Breast epithelium (tissue), 4 donors: ENCODE measurements at places on chromosomes 3 and 15. TPM values are rescaled to one million over a fixed set of nuclear protein-coding genes. Genes with fewer than 3 reads are reported as not detected.

- DNase-seq, result no peak
- H3K27ac ChIP-seq, result no peak overlapping the region
- no peaks in the 10 kb centered on the region for H3K4me1 ChIP-seq
- H3K27me3 ChIP-seq, result no peaks in the 10 kb centered on the region
- H3K36me3 ChIP-seq, result no peaks in the 10 kb centered on the region
- H3K4me3 ChIP-seq, result no peak overlapping the region
Measured at GRCh38 chr3:196149831-196150301, 61.3 kb downstream of the ZDHHC19 start.

- H3K27ac ChIP-seq, result no peak overlapping the region
- no peak for DNase-seq
- H3K27me3 ChIP-seq, result no peaks in the 10 kb centered on the region
- H3K36me3 ChIP-seq, result no peaks in the 10 kb centered on the region
- H3K4me1 ChIP-seq, result no peaks in the 10 kb centered on the region
Measured at GRCh38 chr3:135500034-135500433, 465.5 kb upstream of the PPP2R3A start.

DNA sequence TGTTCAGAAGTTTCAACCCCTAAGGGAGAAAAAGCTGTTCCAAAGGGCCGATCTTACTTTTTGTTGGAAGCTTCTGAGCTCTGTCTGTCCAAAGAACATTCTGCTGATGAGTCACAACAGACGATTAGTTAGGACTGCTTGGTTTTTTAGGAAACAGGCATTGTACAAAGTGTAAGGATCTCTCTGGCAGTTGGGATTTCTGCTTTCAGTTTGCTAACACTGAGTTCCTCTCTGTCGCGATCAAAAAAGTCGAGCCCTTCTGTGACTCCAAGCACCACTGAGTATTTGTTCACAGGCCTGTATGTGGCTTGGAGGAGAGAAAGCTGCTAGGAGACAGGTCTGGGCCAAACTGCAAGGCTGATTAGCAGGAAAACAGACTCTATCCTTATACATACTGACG, 91.8 kb upstream of the PFN2 start:
- H3K4me3 ChIP-seq, result no peak overlapping the region
- no peak for DNase-seq
- no peaks in the 10 kb centered on the region for H3K4me1 ChIP-seq
- H3K27ac ChIP-seq, result peak overlapping the region; percentile 70
- no peaks in the 10 kb centered on the region for H3K36me3 ChIP-seq
- peaks cover 7% of the 10 kb centered on the region for H3K27me3 ChIP-seq

GRCh38 chr3:156382458-156383346, 172.2 kb downstream of the SSR3 start:
- no peak for DNase-seq
- no peak overlapping the region for H3K4me3 ChIP-seq
- H3K36me3 ChIP-seq, result no peaks in the 10 kb centered on the region
- no peaks in the 10 kb centered on the region for H3K4me1 ChIP-seq
- H3K27me3 ChIP-seq, result no peaks in the 10 kb centered on the region

DNA sequence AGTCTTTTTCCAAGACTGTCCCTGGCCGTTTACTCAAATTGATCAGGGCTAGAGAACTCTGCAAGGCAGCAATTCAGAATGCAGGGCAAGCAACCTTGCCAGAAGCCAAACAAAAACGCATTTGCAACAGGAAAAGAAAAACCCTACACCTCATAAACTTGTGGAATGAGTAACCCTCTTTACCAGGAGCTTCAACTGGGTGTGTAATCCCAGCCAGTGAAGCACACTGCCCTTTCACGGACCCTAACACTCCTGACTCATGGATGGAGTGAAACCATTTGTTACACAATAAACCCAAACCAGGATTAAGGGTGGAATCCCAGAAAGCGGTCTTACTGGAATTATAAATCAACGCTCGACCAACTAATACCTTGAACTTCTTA, 14.8 kb upstream of the LDHAL6B start:
- no peaks in the 10 kb centered on the region for H3K4me1 ChIP-seq
- no peaks in the 10 kb centered on the region for H3K27me3 ChIP-seq
- H3K4me3 ChIP-seq, result no peak overlapping the region
- H3K27ac ChIP-seq, result no peak overlapping the region
- H3K36me3 ChIP-seq, result peaks cover 10% of the 10 kb centered on the region

DNA sequence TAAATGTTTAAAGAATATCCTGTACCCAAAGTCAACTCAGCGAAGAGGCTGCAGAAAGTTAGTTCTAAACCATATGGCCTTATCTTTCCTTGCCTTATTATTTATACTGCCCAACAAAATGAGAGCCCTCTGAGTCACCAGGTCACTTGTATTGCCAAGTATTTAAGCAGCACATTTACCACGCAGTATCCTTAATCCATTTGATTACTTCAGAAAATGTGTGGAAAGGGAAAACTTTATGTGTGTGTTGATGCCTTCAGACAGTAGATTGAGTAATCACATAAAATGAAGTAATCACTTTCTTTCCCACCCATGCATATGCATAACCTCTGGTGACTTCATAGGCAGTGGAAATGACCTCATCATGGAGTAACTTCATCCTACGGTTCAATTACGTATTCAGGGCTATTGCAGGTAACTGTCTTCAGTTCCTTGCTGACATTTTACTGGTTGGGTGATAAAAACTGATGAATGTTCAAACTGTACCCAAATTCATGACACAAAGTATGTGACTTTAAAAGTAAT, 7.5 kb upstream of the CADPS start:
- H3K4me1 ChIP-seq, result no peaks in the 10 kb centered on the region
- DNase-seq, result no peak
- H3K27me3 ChIP-seq, result no peaks in the 10 kb centered on the region
- no peaks in the 10 kb centered on the region for H3K36me3 ChIP-seq

DNA sequence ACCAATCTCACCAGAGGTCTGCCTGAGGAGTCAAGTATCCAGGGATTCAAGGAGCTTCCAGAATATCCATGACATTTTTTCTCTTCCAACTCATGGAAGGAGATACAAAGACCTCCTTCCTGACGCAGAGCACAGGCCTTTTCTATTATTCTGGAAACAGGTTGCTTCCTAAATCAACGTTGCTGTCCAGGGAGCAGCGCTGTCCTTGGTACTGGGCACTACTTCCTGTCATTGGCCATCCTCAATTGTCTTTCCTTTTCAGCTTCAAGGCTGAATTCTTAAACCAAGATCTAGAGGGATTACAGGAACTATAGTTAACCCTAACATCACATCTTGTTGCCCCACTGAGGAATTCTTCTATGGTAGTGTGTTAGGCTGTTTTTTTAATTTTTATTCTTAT, 50.4 kb upstream of the TBC1D21 start:
- H3K27ac ChIP-seq, result no peak overlapping the region
- H3K4me1 ChIP-seq, result no peaks in the 10 kb centered on the region
- H3K36me3 ChIP-seq, result no peaks in the 10 kb centered on the region
- no peak for DNase-seq
- no peak overlapping the region for H3K4me3 ChIP-seq

DNA sequence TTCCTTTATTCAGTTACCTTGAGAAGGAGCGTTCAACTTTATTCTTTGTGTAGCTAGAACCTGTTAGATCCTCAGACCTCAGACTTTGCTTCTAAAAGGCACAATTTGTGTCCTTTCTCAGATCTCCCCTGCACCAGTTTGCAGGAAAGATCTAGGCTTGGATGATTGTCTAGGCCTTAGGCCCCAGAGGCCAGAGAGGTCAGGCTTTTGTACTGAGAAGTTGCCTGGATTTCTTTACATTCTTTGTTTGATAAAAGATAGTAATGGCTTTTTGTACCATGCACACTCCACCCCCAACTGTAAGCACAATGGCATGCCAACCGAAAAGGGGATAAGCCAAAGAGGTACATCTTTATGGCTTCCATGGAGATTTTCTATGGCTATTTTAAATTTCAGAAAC, 719.6 kb upstream of the NR2F2 start:
- no peaks in the 10 kb centered on the region for H3K27me3 ChIP-seq
- no peak overlapping the region for H3K27ac ChIP-seq
- H3K36me3 ChIP-seq, result no peaks in the 10 kb centered on the region

DNA sequence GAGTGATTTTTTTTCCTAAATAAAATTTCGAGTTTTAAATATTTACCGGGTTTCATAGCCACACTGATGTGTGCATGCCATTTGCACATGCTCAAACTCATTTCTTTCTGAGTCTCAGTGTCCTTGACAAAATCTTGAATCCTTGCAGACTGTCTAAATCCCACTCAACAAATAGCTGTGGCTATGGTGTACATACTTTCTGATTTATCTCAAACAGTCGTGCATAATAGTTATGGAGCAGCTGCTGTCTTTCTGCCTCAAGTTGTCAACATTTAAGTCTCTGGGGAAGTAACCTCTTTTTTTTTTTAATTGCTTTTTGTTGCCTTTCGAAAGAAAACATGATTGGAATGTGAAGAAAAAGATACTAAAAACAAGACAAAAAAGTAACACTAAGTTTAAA, 52.8 kb upstream of the UTS2B start:
- H3K36me3 ChIP-seq, result peaks cover 7% of the 10 kb centered on the region
- no peak overlapping the region for H3K4me3 ChIP-seq
- H3K4me1 ChIP-seq, result no peaks in the 10 kb centered on the region
- no peak overlapping the region for H3K27ac ChIP-seq
- DNase-seq, result no peak

- no peaks in the 10 kb centered on the region for H3K36me3 ChIP-seq
- no peak for DNase-seq
- H3K4me3 ChIP-seq, result no peak overlapping the region
- H3K27ac ChIP-seq, result no peak overlapping the region
- no peaks in the 10 kb centered on the region for H3K4me1 ChIP-seq
- no peaks in the 10 kb centered on the region for H3K27me3 ChIP-seq
Measured at GRCh38 chr3:116084999-116085791, 360.1 kb downstream of the LSAMP start.

DNA sequence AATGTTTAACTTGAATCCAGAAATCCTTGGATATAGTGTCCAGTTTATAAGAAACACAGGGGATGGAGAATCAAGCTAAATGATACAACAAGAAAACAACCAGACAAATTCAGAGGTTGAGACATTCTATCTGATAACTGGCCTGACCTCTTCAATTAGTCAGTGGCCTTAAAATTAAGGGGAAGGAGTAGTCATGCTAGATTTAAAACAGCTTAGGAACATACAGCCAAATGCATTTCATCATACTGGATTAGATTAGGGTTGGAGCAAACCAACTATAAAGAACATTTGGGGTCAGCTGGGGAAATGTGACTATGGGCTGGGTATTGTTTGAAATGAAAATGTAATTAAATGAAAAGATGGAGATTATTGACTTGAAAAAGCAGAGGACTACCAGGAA, 53.3 kb downstream of the PPARG start:
- DNase-seq, result no peak
- H3K4me3 ChIP-seq, result no peak overlapping the region
- no peaks in the 10 kb centered on the region for H3K27me3 ChIP-seq
- H3K4me1 ChIP-seq, result no peaks in the 10 kb centered on the region
- H3K36me3 ChIP-seq, result no peaks in the 10 kb centered on the region

GRCh38 chr15:68228971-68229385, 550 bp downstream of the CLN6 start:
- no peak for DNase-seq
- peaks cover 9% of the 10 kb centered on the region for H3K4me1 ChIP-seq
- H3K27me3 ChIP-seq, result no peaks in the 10 kb centered on the region
- no peaks in the 10 kb centered on the region for H3K36me3 ChIP-seq
- peak overlapping the region; percentile 78 for H3K27ac ChIP-seq

DNA sequence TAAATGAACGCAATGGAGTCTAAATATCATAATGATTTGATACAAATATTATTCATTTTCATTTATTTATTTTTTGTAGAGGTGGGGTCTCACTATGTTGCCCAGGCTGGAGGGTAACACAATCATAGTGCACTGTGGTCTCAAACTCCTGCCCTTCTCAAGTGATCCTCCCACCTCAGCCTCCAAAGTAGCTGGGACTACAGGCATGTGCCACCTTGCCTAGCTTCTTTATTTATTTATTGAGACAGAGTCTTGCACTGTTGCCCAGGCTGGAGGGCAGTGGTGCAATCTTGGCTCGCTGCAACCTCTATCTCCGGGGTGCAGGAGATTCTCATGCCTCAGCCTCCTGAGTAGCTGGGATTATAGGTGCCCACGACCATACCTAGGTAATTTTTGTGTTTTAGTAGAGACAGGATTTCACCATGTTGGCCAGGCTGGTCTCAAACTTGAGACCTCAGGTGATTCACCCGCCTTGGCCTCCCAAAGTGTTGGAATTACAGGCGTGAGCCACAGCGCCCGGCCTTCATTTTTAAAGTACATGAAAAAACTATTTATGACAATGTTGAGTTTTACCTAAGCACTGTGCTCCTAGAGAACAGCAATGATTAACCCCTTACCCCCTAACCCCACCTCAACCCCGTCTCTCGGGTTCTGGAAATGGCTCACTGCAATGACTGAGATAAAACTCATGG, 4.0 kb upstream of the AEN start:
- H3K4me3 ChIP-seq, result no peak overlapping the region
- peaks cover 4% of the 10 kb centered on the region for H3K4me1 ChIP-seq
- H3K27me3 ChIP-seq, result no peaks in the 10 kb centered on the region
- H3K36me3 ChIP-seq, result no peaks in the 10 kb centered on the region
- DNase-seq, result no peak

GRCh38 chr3:175153595-175153994, 294.5 kb downstream of the NAALADL2 start:
- no peaks in the 10 kb centered on the region for H3K27me3 ChIP-seq
- H3K27ac ChIP-seq, result no peak overlapping the region
- DNase-seq, result no peak
- H3K36me3 ChIP-seq, result no peaks in the 10 kb centered on the region
- no peak overlapping the region for H3K4me3 ChIP-seq
- H3K4me1 ChIP-seq, result no peaks in the 10 kb centered on the region

- no peak overlapping the region for H3K27ac ChIP-seq
- no peak overlapping the region for H3K4me3 ChIP-seq
- no peaks in the 10 kb centered on the region for H3K27me3 ChIP-seq
Measured at GRCh38 chr15:60999771-61000170, 229.3 kb downstream of the RORA start.

- H3K4me3 ChIP-seq, result no peak overlapping the region
- no peaks in the 10 kb centered on the region for H3K27me3 ChIP-seq
Measured at GRCh38 chr3:23835087-23835486, 29.3 kb downstream of the UBE2E1 start.

DNA sequence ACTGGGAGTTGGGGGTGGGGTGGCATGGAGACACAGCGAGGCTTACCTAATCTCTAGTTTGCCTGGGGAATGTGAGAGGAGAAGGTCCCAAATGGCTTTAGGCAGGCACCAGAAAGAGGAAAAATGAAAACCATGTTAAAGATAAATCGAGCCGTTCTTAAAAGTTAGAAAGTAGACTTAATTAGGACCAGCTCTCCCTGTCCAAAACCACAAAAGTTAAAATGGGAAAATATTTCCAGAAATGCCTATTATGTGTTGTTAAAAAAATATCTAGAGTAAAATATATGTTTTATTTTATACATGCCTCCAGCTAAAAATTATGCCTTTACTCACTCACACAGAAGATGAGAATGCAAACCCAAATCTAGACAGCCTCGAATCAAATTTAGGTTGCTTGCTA, 50.1 kb downstream of the LRTM1 start:
- no peak for DNase-seq
- H3K36me3 ChIP-seq, result no peaks in the 10 kb centered on the region
- H3K27ac ChIP-seq, result no peak overlapping the region
- no peaks in the 10 kb centered on the region for H3K27me3 ChIP-seq
- no peak overlapping the region for H3K4me3 ChIP-seq
- no peaks in the 10 kb centered on the region for H3K4me1 ChIP-seq

- no peaks in the 10 kb centered on the region for H3K36me3 ChIP-seq
- peak overlapping the region; percentile 93 for H3K27ac ChIP-seq
- no peaks in the 10 kb centered on the region for H3K27me3 ChIP-seq
Measured at GRCh38 chr15:48644467-48644826, 1.1 kb downstream of the FBN1 start.

SEMA5B gene
- total RNA-seq, result 0.33 TPM

CFAP44 gene
- 28.4 TPM for total RNA-seq
